ENCODE measurements at places on chromosomes 6 and 20.

DNA sequence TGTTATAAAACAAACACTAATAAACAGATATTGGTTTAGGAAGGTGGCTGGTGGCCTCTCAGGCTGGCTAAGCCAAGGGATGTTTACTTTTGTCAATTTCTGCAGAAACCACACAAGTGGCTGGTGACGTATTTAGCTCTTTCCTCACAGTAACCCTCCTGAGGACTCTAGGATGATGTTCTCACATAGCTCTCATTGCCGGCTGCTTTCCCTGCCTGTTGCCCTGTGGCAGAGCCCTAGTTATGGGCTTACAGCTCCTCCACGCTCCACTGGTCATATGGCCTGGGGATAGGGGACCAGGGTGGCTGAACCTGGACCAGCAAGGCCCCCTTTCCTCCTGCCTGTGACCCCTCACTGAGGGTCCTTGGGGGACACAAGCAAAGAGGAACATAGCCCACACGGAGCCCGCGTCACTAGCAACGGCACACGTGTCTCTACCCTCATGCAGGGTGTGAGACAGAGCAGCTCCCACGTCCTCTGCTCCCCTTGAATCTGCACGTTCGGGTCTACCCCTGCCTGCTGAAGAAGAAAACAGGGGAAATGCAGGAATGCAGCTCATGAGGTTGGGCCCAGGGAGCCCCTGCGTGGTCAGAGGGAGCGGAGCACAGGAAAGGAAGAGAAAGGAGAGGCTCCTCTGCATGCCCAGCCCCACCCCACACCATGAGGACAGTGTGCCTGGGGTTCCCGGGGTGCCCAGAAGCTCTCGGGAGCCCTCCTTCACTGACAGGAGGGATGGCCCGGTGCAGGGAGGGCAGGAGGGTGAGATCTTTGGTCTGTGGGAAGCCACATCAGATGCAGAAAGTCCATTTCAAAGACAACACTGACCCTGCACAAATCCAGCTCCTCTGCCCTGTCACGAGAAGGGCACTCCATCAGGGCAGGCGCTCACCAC lies 13.9 kb downstream of the RAMACL start:
- peak; percentile 84 for DNase-seq

DNA sequence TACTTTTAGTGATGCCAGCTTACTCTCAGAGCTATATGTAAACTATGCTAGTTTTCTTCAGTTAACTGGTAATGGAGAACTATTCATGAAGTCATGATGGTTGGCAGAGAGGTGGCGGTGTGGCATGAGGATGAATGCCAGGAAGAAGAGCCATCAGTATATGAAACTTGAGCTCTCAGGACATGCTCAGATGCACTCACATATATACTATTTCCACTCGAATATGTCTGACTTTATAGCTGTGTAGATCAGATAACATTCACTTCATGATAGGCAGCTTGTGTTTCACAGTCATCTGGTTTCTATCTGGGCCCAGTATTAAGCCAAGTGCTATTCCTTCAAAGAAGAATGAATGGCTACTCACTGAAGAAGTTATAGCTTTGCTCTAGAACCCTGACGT lies 46.2 kb upstream of the CEP85L start:
- DNase-seq, result no peak

DNA sequence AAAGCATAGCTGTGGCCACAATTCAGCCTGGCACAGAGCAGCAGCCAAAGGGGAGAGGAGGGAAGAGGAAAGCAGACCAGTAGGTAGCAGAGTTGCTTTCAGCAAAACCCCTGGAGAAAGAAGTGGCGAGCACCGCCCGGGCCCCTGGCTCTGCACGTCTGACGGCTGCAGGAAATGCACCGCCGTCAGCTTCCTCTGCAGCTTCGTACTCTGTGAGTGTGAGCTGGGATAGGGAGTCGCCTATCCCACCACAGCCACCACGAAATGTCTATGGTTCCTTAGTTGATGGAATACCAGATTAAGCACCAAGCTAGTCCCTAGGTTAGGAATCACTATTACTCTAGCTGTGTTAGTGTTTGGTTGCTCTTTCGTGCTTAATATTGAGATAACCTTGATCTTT lies 79.9 kb upstream of the NAA20 start:
- peak; percentile 68 for DNase-seq

DNA sequence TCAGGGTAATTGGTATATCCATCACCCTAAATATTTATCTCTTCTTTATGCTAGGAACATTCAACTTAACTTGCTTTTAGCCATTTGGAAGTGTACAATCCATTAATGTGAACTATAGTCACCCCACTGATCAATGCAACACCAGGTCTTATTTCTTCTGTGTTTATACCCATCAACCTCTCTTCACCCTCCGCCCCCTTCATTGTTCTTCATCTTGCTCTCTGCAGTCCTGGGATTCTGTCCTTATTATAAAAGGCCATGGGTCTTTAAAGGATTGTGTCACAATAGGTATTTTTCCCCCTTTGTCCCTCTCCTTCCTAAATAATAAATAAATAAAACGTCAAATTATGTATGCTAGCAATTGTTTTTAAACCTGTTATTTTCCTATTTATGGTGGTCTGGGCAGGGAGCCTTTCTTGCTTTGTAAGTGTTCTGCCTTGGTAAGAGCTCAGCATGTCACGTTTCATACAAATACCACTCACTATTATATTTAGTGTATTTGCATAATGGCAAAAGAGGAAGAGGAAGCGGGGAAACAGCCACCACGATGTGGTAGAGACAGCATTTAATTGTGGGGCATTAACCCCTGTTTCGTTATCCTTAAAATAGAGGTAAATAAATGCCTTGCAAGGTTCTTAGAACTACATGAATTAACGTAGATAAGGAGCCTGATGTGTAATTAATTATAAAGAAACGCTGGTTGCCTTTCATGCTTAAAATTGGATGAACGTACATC lies 1.9 kb downstream of the ABRACL start:
- peak; percentile 48 for DNase-seq

DNA sequence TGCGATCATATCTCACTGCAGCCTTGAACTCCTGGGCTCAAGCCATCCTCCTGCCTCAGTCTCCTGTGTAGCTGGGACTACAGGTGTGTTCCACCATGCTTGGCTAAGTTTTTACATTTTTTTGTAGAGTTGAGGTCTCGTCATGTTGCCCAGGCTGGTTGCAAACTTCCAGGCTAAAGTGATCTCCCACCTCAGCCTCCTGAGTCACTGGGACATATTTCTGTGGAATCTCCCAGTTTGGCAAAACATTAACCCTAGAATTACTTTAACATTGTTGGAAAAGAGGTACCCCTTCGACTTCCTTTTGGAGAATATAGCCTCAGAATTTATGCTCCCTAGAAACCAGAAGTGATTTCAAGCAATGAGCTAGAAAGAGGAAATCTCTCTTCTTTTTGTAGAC lies 57.2 kb downstream of the SHLD1 start:
- DNase-seq, result no peak

DNA sequence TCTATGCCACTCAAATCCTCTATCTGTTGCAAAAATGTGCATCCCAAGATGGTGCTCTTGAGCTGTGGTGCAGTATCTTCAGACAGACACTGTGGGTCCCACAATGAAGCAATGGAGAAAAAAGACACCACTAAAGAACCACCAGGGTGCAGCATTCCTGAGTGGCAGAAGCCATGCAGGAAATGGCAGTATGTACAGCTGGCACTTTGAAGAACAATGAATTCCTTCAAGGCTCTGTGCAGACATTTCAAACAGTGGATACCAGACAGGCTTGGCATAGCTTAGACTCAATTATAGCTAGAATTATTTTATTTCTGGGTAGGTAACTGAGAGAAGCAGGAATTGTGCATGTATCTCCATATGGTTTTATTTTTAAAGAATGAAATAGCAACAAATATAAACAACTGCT lies 24.0 kb upstream of the HDAC2 start:
- no peak for DNase-seq

- no peak for DNase-seq
These were observed 46.7 kb downstream of the CD2AP start for GRCh38 chr6:47524136-47524845.

- no peak for DNase-seq
These were observed 47.9 kb upstream of the EPB41L1 start for GRCh38 chr20:36106606-36107005.

DNA sequence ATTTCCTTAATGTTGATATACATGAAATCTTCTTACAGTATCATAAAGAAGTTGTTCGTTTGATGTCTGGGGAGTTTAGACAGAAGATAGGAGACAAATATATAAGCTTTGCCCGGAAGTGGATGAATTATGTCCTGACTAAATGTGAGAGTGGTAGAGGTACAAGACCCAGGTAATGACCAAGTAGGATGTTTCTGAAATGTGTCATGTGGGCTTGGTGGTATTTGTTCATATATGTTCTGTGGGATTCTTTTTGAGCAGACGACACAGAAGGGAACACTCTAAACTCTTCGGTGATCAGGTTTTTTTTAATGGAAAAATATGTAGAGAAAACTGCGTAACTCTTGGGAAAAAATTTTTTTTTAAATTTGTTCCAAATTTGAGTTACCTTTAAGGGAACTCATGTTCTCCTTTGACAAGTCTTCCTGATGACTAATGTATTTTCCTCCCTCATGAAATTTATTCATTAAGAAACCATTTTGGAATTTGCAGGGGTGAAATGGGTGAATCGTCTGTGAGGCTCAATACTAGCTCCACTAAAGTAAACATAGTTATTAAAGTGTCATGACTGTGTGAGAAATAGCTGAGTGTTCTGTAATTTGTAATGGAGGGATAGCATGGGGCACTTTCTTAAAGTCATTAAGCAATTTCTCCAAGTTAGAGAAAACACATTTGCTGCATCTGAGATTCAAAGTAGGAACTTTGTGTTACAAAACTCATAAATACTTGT lies 100.6 kb downstream of the MAP3K4 start:
- no peak for DNase-seq

- DNase-seq, result no peak
These were observed 44.2 kb downstream of the RNF24 start for GRCh38 chr20:3971145-3971544.

GRCh38 chr6:41075651-41076626 lies 3.2 kb downstream of the NFYA start:
- DNase-seq, result no peak

DNA sequence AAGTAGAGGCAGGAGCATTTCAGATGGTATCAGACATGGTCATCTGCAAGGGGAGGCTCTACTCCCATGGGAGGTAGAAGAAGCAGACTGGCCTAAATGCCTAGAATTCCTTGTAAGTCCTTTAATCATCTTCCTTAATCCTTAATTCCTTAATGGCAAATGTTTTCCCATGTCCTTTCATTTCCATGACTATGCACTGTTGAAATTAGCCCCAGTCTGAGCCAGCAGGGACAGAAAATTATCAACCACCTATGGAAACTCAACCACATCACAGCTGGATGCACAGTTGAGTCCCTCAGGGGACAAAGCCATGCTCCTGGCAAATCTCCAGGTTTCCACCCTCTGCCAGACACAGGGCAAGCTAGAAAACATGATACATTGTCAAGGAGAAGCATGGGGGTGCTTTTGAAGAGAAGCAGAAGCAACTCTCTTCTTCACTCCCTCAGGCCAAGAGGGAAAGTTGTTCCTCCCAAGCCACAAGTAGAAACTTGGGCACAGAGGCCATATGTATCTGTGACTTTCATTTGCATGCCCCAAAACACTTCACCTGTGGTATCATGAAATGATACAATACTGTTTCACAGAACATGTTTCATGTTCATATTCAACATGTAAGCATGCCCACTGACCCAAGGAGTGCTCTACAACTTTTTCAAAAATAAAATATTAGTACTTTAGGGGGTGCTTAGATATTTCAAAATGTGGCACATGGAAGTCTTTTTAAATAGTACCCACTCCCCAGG lies 683.6 kb downstream of the KIF16B start:
- no peak for DNase-seq

GRCh38 chr6:160298121-160298520 lies 39.5 kb upstream of the SLC22A2 start:
- DNase-seq, result no peak
